ENCODE measurements at places on chromosomes 5 and 9.

DNA sequence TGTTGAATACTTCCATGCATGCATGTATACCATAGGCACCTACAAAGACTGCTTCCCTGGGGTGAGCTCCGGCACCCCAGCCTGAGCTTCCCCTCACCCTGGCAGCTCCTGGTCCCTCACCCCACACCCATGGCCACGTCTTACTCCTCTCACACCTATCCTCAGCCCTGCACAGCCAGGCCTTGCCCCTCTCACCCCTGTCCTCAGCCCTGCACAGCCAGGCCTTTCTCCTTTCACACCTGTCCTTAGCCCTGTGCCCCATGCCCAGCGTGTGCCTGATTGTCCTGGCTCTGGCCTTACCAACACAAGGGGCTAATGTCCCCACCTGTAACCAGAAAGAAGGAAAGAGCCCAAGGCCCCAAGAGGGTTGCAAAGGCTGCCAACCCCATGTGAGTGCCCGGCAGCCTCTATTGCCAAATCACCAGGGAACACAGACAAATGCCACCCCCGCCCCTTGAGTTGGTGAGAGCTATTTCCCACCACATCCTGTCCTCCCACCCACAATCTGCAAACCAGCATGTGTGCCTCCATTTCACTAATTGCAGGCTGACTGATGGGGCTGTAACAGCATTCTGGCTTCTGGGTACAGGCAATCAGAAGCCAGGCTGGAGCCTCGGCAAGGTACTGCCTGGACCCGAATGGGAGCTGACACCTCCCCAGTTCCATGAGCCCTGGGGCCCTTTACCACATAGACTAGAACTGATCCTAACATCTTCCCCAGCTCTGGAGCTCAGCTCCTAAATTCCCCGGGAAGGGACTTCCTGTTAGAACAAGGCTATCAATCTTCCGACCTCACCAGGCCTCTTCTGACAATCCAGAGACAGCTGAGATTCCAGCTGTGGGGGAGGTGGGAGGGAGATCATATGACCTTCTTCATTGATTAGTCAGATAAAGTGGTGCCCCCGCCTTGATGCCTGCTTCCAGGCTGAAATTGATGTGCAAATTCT lies 78.2 kb downstream of the FAM114A2 start:
- DNase-seq = no peak

- no peak for DNase-seq
These were observed 1497.8 kb downstream of the EFNA5 start for GRCh38 chr5:106172681-106173532.

DNA sequence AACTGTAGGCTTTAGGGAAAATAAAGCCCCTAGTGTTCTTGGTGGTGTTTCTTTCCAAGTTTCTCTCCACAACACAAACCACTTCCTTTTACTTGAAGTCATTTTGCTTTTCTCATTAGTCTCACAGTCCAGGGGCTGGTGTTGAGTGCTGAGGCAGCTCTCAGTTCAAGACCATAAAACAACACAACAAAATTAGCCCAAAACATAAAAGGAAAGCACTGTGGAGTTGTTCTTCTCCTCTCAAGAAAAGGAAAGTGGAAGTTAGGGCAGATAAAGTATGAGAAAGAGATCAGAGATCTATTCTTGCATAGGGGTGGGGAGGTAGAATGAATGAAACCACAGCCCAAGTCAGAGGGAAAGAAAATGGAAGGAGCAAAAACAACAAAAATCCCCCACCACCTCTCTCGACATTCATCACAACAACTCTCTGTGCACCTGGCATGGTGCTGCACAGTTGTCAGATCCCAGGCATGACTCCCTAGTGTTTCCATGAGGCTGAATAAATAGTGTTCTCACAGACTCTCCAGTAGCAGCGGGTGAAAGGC lies 569.9 kb downstream of the RAB3C start:
- no peak for DNase-seq

GRCh38 chr9:22919423-22919822 lies 472.8 kb downstream of the DMRTA1 start:
- DNase-seq = no peak

GRCh38 chr5:165858118-165858517 lies 2352.7 kb downstream of the MAT2B start:
- DNase-seq = no peak

DNA sequence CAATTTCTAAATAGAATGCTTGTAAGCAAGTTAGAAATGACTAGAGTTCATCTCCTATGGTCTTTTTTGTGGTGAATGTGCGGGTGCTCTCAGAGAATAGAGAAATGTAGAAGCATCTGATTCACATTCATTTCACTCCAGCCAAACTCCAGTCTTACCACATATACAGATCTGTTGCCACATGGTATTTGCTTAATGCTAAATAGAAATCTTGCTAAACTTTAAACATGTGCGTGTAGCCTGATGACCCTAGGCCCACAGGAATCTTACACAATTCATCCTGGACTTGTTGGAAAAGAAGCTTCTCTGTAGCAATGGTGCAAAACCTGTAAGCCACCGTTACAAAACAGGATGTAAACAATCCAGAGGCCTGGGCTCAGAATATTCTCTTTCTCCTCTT lies 135.2 kb downstream of the PCSK1 start:
- no peak for DNase-seq

Measured in cerebellar nuclear complex (tissue), 1 donor.